ENCODE measurements at places on chromosomes 13 and 19.

- DNase-seq: no peak
Measured at GRCh38 chr19:58468216-58468839, 1.4 kb downstream of the ZNF324 start.

GRCh38 chr13:90154311-90154960 lies 1193.1 kb upstream of the MIR17HG start:
- no peak for DNase-seq

GRCh38 chr19:38838986-38839761 lies 7.6 kb upstream of the ECH1 start:
- no peak for DNase-seq

- DNase-seq: no peak
Measured at GRCh38 chr13:74367193-74367592, 233.0 kb upstream of the KLF12 start.

- DNase-seq: no peak
Measured at GRCh38 chr13:40230833-40231266, 435.6 kb downstream of the FOXO1 start.

GRCh38 chr13:25687471-25688225 lies 315.9 kb downstream of the ATP8A2 start:
- DNase-seq: no peak
